NCI-H1417 treated with DMSO at 0.1 percent for 48 hours (cell line): ENCODE measurements at places on chromosomes 16 and 17.

DNA sequence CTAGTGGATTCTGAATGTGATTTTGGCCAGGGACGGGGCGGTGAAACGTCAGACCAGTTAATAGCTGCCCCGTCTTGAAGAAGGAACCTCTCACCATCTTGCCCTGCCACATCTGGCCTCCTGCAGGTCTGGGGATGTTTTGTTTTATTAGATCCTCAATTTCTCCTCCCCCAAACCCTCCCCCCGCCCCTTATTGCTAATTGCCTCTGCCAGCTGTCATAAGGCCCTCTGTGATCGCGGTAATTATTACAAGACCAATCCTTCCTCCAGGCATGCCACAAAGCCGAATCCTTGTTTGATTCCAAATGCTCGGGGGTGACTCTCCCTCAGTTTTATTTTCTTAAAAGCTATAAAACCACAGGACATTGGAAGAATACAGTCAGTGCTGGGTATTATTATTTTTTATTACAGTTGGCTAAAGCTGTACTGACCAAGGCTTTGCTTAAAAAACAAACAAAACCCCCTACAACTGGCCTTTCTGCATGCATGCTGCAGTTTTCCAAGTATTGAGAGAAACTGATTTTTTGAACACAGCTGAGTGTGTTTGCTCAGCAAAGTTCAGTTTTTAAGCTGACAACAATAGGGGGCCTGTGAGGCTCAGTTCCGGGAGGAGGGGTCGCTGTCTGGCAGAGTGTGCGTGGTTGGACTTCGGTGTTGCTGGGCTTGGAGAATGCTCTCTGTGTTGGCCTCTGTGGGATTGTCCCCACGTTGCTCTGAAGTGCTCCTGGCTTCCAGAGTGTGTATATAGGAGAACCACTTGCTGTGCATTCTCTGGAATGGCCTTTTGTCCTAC is 1.7 kb downstream of the KSR1 start:
- DNase-seq: no peak

DNA sequence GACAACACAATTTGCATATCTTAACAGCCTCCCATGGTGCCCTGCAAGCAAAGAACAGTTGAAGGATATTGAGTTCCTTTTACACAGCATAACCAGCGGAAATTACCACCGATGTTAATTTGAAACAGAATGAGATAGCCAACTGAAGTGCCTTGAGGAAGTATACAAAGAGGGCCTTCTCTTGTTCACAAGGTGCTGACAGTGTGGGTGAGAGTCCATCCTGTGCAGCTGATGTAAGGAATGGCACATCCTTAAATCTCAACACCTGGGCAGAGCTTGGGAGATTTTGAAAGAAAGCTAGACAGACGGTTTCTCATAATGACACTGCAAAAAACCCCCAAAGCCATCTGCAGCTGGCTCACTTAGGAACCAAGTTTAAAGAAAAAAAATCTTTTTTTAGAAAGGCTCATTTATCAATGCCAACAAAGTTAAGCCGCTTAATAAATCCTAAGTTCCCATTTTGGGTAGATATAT is 818.6 kb downstream of the KCNJ2 start:
- DNase-seq: no peak

GRCh38 chr17:80455336-80455710 is 21.1 kb downstream of the NPTX1 start:
- DNase-seq: no peak

DNA sequence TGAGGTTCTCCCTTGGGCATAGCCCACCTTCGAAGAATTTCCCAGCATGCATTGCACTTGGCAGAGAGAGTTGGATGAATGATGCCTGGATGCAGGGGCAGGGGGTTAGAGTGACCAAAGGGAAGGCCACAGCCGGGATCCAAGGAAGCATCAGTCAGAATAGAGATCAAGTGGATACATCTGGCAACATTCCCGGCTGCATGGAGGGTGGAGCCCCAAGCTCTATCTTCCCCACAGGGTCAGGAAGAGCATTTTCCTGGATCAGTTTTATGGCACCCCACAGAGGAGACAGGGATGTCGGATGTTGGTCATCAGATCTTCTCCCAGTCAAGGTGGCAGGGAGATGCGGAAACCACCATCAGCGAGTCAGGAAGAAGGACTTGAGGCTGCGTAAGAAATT is 13.0 kb downstream of the PIRT start:
- no peak for DNase-seq

DNA sequence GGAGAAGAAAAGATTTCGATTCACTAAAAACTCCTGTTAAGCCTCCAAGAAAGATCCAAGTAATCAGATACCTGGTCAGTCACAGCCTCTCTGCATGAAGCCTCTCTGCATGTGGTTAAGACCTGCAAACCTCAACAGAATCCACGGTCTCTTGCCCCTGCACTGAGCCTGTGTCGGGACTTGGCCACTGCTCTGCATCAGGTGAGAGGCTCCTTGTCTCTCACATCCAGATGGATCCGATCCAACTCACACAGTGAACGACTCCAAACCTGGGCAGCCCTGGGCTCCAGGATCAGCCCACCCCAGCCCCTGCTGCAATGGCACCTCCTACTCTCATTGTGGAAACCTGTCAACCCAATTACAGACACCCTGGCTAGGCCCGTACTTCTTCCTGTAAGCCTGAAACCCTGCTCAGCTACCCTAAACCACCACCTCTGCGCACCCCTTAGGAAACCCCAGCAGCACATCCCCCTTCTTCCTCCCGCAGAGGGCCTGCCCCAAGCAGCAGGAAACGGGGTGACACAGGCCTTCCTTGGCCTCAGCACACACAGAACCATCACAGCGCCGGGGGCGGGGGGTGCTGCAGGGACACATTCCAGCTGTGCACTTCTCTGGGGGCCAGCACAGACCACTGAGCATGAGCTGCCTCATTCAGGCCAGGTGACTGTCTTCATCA is 129.5 kb downstream of the ANKRD11 start:
- DNase-seq: no peak
